ENCODE measurements at places on chromosomes 1 and 21. TPM values are rescaled to one million over a fixed set of nuclear protein-coding genes. Genes with fewer than 3 reads are reported as not detected.
A peak's percentile ranks its signal among the peaks of the same experiment; 100 is the strongest.

GRCh38 chr1:174413632-174414031 lies 34.1 kb upstream of the GPR52 start:
- no peak for DNase-seq

GRCh38 chr1:18955441-18956192 lies 859 bp downstream of the IFFO2 start:
- no peak for DNase-seq

DNA sequence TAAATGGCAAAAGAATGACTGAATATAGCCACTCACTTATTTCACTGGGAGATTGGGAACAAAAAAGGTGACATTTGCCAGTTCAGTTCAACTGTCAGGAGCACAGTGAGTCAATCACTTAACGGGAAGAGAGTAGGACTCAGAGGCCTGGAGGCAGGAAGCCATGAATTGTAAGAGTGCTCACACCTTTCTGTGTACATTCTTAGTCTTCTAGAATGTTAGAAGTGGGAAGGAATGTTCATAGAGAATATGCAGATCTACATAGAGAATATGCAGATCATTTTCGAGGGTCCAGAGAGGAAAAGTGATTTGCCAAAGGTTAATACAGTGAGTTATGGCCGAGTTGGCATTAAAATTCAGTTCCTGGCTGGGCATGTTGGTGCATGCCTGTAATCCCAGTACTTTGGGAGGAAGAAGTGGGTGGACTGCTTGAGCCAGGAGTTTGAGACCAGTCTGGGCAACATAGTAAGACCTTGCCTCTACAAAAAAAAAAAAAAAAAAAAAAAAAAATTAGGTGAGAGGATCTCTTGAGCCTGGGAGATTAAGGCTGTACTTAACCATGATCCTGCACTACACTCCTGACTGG lies 8.3 kb downstream of the IL20 start:
- no peak for DNase-seq

DNA sequence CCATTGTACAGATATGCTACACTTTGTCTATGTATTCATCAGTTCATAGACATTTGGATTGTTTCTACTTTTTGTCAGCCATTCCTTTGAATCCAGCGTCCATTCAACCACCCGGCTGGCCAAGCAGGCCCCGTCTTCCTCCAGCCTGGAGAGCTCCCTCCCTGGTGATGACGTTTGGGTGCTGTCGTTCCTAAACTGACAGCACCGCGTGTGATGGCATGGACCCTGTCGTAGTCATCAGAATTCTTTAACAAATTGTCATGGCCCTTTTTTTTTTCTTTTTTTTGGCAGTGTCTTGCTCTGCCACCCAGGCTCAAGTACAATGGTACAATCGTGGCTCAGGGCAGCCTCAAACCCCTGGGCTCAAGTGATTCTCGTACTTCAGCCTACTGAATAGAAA lies 138.6 kb upstream of the ERRFI1 start:
- no peak for DNase-seq

- no peak for DNase-seq
Observed at GRCh38 chr1:109714661-109715372, 2.8 kb downstream of the GSTM5 start.

DNA sequence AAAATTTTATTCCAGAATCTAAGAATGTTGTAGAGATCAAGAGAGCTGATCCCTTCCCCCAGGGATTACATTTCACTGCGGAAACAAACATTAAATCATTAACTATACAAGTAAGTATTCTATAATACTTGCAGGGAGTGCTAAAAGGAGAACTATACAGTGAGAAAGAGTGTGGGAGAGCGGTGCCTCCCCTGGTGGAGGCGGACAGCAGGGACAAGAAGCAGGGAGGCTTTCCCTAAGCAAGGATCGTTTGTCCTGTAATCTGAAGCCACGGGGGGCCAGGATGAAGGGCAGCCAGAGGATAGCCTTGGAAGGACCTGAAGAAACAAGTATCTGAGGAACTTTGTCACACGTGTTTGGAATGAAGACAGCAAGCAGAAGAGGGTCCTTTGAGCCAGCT lies 40.1 kb downstream of the SLC9C2 start:
- DNase-seq: no peak

GRCh38 chr1:245107776-245108114 lies 47.0 kb upstream of the KIF26B start:
- no peak for DNase-seq

DNA sequence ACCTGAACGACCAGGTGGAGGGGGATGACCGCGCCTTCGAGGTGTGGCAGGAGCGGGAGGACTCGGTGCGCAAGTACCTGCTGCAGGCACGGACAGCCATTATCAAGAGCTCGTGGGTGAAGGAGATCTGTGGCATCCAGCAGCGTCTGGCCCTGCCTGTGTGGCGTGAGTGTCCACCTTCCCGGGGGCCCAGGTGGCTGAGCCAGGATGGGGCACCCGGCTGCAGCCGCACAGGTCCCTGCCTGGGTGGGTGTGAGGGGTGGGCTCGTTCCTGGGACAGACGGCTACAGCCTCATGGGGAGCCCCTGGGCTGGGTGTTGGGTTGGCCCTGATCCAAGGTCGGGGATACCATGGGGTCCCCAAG lies 65.2 kb downstream of the TRIM11 start:
- no peak for DNase-seq

DNA sequence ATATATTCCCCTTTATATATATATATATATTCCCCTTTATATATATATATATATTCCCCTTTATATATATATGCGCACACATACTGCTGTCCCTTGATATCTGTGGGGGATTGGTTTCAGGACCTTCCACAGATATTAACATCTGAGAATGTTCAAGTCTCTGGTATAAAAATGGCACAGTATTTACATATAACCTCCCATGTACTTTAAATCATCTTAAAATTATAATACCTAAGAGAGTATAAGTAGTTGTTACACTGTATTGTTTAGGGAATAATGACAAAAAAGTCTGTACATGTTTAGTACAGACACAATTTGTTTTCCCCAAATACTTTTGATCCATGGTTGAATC lies 45.8 kb downstream of the NR5A2 start:
- DNase-seq: no peak

- DNase-seq: no peak
Observed at GRCh38 chr1:227321035-227321434, 2.7 kb upstream of the CDC42BPA start.

- no peak for DNase-seq
Observed at GRCh38 chr1:81880781-81881180, 80.0 kb downstream of the ADGRL2 start.

DNA sequence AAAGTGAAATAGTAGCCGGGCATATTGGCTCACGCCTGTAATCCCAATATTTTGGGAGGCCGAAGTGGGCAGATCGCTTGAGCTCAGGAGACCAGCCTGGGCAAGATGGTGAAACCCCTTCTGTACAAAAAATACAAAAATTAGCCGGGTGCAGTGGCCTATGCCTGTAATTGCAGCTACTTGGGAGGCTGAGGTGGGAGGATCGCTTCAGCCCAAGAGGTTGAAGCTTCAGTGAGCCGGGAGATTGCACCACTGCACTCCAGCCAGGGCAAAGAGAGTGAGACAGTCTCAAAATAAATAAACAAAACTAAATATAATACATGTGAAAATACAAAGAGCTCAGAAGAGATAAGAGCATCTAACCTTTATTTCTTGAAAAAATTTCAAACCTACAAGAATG lies 2.3 kb upstream of the MSTO1 start:
- DNase-seq: no peak

GRCh38 chr1:84845357-84845756 lies 47.6 kb downstream of the LPAR3 start:
- DNase-seq: no peak

- no peak for DNase-seq
Observed at GRCh38 chr1:189658381-189658780, 819.3 kb downstream of the BRINP3 start.

DNA sequence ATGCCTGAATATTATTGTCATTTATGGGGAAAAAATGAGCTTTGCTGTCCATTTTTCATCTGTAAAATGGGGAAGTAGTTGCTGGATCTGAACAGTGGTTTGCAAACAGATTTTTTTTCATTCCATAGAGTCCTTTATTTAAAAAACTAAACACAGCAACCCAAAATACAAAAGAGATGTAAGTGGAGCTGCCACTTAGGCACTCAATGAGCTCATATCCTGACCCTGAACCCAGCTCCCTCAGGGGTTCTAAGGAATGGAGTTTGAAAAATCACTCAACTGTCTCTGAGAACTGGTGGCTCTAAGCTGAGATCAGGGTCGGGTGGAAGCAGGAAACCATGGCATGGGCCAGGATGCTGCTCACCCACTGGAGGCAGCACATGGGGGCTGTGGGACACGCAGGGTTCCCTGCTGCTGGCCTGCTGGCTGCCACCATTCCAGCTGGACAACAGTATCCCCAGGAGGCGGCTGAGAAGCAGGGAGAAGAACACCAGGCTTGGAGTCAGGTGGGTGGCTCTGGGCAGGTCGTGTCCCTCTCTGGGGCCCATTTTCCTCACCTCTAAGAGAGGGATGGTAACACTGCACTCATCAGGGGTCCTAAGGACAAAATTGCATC lies 9.6 kb upstream of the ECE1 start:
- DNase-seq: no peak

DNA sequence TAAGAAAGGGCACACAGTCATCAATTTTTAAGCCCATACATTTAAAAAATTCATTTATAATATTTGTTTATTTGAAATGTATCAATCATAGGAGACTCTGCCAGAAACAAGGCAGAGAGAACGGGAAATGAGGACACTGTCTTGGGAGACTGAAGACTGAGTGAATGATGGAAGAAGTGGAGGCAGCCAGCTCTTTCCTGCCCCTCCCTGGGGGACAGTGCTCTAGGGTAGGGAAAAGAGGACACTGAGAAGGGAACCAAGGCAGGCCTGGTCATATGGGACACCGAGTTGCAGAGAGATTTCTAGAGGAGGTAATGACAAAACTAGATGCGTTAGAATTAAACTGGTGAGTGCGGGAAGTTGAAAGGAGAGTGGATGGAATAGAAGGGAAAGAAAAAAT lies 31.6 kb downstream of the EEIG2 start:
- no peak for DNase-seq

DNA sequence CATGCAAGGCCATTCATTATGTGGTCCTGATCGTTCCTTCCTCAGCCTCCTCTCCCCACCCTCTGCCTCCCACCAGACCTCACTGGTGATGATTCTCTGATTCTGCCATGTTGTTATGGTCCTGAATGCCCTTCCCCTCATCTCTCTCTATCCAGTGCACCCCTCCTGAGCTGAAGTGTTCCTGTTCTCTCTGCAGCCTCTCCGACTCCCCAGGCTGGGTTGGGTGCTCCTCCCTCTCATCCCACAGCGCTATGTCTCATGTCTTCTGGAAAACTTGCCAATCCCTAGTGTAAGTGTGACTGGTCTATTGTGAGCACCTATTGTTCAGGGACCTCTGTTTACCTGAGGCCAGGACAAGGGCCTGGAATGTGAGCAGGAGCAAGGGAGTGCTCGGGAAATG lies 11.1 kb upstream of the PEF1 start:
- DNase-seq: no peak

DNA sequence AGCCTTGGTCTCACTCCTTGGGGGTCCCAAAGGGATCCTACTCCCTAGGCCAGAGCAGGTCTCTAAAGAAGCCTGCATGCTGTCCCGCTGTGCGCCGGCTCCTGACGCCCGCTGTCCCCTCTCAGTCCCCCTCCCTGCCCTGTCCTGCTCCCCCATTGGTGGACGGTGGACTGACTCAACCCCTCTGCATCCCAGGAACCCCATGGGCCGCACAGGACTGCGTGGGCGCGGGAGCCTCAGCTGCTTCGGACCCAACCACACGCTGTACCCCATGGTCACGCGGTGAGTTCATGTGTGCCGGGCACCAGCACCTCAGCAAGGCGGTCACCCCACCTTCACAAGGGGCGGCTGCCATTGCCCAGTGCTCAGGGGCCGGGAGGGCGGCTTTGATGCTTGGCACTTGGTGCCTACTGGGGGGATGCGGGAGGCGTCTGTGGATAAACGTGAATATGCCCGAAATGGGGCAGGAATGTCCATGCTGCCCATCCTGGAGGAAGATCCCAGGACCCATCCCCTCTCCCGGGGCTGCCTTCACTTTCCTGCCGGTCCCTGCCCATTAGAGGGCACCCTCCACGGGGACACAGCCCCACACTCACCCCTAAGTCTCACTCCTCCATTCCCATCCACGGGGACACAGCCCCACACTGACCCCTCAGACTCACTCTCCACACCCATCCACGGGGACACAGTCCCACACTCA lies 20.2 kb upstream of the LRRC3 start:
- no peak for DNase-seq

GRCh38 chr1:180154003-180154324 lies 705 bp upstream of the QSOX1 start:
- no peak for DNase-seq

DNA sequence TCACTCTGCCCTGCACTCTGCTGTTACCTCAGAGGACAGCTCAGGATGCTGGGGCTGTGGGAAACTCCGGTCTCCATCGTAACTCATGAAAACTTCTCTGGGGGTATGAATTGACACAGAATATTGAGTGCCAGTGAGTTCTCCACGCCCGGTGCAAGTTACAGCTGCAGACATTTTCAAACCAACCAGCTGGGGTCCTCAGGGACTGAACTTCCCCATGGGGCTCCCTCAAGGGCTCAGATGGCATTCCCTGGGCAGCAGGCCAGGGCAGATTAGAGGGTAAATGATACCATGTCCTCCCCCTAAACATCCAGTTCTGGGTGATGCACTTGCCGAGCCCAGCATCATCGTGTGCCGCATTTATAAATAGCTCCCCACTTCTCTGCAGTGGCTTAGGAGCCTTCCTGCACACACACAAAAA lies 27.8 kb upstream of the CCSAP start:
- peak; percentile 1 for DNase-seq

TCEA3 gene
- polyA plus RNA-seq: 366 TPM

TIAM1 gene
- 10.8 TPM for polyA plus RNA-seq

POTED gene
- polyA plus RNA-seq: not detected

SLC6A9 gene
- 3.2 TPM for polyA plus RNA-seq

RHD gene
- 1.0 TPM for polyA plus RNA-seq

SPRR2G gene
- polyA plus RNA-seq: not detected

TMPRSS15 gene
- polyA plus RNA-seq: 1.4 TPM

CDK18 gene
- polyA plus RNA-seq: 8.1 TPM

RHEX gene
- 0.53 TPM for polyA plus RNA-seq

SELL gene
- polyA plus RNA-seq: 1.6 TPM

RNU1-4 gene
- not detected for polyA plus RNA-seq
